Iris pigment epithelial cell (primary cell): ENCODE measurements at places on chromosomes 2 and 18.

GRCh38 chr2:3517948-3518495 is 1.3 kb downstream of the ADI1 start:
- no peak for DNase-seq

DNA sequence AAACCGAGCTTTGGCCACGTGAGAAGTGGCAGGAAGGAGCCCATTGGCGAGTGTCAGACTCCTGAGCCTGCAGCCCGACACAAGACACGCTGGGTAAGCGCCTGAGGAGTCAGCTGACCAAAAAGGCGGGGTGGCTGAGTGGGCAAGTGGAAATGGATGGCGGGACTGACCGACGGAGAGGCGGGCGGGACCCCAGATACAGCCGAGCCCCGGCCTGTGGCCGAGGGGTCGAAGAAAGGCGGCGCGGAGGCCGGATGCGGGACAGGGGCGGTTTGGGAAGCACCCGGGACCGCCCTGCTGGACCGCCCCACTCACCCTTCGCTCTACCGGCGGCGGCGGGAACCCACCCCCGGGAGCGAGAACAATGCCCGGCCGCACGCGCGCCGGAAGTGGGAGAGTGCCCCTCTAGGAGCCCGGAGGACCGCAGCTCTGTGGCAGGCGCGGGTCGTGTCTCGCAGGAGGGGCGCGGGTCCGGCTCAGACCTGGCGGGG is 22.8 kb downstream of the ZSCAN30 start:
- peak; percentile 68 for DNase-seq

DNA sequence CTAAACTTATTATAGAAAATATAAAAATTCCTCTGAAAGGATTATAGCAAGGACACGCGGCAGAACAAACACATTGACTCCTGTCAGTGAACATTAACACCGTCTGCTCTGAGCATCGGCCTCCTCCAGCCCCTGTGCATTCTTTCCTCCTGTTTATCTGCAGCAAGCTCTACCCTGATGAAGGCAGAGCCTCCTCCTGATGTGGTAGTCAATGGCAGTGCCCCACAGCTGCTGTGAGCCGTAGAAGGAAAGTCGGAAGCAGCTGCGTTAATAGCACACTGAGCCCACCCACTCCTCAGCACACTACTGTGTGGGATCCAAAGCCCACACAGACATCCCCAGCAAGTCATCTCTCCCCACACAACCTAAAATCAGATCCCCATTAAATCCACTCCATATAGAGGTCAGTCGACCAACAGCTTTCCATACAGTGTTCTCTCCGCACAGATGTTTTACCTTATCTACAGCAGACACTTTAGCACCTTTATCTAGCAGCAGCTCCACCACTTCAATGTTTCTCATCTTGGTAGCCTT is 41.0 kb downstream of the KIDINS220 start:
- DNase-seq, result no peak

- DNase-seq, result peak; percentile 9
Observed at GRCh38 chr18:11279461-11279860, 130.1 kb upstream of the PIEZO2 start.

DNA sequence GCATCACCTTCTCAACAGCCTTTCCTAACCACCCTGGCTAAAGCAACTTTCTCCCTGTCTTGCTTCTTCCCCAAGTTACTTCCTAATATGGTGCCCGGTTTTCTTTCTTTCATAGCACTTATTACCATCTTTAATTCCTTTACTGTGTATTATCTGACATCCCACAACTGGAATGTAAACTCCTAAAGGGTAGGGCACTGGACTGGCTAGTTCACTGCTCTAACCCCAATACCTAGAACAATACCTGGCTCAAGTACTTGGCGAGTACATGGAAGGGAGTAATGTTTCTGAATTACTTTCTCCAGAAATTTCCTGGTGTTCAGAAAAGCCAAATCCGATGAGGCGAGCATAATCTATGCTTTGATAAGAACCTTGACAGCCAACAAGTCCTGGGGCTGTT is 22.7 kb upstream of the RNF103 start:
- DNase-seq, result no peak

DNA sequence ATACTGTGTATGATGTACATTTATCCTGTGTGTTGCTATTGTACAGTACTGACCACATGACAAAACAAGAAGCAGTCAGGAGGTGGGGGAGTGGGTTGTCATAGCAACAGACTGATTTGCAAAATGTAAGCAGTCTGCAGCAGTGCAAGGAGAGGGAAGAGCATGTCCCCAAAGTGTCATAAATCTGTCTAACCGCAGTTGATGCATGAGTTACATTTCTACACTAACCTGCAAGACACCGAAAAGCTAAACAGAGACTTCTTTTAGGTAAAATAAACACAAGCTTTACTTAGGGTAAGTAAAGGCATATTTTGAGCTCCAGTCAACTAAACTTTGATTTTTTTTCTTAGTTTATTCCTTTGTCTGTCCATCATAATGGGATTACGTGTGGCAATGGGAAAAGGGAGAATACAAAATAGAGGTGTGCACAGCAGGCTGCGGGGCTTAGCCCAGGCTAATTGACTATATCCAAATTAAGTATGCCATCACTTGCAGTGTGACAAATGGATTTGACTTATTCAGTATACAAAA is 134.5 kb downstream of the MEIS1 start:
- DNase-seq, result no peak

DNA sequence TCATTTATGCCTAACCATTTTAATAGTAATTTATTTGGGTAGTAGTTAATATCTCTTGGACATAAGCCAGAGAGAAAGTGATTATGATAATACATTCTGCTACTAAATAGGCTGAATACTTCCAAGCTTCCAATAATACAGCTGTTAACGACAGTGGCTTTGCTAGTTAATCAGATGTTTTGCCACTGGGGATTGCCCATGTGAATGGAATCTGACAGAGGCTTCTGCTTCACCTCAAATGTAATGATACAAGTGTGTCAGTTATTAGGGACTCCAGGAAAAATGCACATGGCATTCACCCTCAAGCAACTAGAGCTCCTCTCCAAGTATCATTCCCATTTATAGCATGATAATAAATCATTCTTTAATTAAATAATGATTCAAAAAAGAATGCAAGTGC is 185.0 kb upstream of the TMEFF2 start:
- no peak for DNase-seq

DNA sequence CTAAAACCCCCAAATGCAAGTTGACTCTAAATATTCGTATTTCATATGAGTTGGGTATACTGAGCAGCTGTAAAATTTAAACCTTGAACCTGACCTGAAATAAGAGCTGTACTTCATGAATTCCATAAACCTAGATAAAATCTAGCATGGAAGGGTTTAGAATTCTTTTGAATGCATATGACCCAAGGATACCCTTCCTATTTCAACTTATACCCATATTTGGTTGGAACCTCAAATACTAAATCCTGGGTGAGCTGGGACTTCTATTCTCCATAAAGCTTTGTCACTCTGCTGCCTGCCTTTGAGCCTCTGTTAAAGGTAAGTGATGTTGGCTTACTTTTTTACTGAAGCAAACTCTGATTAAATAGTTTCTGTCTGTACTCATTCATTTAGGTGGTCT is 994.6 kb downstream of the SUCLG1 start:
- DNase-seq, result no peak

DNA sequence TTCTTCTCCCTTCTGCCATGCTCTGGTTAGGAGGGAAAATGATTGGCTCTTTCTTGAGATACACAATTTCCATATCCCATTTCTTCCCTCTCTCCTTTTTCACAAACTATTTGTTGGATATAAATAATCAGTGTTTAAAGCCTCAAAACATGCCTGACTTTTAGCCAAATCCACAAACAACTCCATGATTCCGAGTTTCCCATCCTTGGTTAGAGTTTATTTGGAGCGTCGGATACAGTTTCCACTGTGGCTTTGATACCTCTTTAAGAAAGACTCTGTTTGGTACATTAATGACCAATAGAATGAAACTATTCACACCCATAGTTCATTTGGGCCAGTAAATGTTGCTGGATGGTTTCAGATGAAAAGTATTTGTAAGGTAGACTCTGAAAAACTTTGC is 5.9 kb upstream of the FHL2 start:
- no peak for DNase-seq

GRCh38 chr2:182444170-182444569 is 17.3 kb upstream of the PDE1A start:
- DNase-seq, result no peak

- DNase-seq, result no peak
Observed at GRCh38 chr2:18441583-18441982, 118.9 kb downstream of the RDH14 start.

- DNase-seq, result no peak
Observed at GRCh38 chr2:144518748-144519596, 947 bp downstream of the ZEB2 start.

DNA sequence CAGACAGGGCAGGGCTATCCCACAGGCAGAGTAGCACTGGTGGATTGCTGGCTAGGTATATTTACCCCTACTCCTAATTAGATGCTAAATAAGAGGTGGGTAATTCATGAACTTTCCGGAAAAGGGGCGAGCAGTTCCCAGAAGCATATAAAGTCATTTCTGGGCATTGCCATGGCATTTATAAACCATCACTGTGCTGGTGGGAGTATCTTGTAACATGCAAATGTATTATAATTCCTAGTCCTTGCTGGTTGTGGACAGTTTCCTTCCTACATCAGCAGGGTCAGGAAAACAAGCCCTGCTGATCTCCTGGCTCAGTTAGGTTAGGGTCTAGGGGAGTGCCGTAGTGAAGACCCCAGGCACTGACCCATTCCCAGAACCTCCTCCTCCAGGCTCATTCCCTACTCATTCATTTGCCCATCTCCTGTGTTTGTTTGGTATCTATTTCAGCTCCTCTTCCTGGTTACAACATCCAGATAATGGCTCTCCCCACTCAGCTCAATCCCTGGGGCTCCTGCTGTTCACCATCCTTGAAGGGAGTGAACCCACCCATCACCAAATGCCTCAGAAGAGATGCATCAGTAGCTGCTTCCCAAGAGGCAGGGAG is 282.7 kb downstream of the SRBD1 start:
- DNase-seq, result no peak

DNA sequence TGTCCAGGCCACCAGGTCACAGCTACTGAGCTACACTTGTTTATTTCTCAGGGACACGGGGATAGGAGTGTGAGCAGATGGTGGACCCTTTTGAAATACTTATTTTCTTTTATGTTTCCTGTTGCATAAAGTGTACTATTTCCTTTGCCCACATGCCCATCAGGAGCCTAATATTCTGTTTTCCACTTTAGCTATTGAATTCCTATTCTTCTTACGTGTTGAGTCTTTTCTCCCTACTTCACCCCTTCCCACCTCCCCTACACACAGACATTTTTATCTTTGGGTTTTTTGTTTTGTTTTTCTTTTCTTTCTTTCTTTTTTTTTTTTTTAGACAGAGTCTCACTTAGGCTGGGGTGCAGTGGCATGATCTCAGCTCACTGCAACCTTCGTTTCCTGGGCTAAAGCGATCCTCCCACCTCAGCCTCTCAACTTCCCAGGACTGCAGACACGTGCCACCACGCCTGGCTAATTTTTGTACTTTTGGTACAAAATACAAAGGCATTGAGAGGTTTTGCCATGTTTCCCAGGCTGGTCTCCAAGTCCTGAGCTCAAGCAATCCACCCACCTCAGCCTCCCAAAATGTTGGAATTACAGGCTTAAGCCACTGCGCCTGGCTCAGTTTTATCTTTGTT is 5.2 kb upstream of the GPR55 start:
- no peak for DNase-seq

DNA sequence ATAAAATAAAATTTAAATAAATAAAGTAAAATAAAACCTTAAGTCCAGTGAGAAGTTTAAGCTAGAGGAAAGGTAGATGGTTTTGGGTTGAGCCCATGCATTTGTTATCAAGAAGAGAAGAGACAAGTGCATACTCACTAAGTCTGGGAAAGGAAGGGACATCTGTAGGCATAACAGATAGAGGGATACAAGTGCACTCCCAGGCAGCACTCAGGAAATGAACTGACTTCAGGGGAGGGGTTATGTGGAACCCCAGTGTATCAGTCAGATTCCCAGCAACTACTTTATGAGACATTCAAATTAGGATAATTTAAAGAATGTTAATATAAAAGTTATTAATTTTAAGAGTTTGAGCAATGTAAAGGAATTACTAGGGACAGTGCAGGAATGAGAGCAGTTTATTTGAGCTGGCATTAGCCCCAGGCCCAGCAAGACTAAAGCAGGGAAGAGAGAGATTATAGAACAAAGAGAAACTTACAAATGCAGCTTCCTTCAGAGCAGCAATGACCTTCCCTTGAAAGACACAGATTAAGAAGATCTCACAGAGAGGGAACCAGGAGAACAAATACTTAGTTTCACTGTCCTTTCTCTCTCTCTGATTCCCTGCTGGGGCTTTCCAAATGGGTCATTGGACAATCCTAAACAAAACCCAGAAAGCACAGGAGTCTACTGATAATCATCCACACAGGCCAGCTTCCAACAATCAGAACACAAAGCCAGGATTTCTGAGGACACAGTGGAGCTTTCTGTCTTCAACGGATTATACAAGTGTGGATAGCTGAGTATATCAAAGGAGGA is 109.7 kb downstream of the ERBB4 start:
- DNase-seq, result no peak

- no peak for DNase-seq
Observed at GRCh38 chr2:219133976-219134375, 26.6 kb downstream of the NHEJ1 start.

- DNase-seq, result no peak
Observed at GRCh38 chr2:69168144-69168813, 155.3 kb downstream of the ANTXR1 start.

DNA sequence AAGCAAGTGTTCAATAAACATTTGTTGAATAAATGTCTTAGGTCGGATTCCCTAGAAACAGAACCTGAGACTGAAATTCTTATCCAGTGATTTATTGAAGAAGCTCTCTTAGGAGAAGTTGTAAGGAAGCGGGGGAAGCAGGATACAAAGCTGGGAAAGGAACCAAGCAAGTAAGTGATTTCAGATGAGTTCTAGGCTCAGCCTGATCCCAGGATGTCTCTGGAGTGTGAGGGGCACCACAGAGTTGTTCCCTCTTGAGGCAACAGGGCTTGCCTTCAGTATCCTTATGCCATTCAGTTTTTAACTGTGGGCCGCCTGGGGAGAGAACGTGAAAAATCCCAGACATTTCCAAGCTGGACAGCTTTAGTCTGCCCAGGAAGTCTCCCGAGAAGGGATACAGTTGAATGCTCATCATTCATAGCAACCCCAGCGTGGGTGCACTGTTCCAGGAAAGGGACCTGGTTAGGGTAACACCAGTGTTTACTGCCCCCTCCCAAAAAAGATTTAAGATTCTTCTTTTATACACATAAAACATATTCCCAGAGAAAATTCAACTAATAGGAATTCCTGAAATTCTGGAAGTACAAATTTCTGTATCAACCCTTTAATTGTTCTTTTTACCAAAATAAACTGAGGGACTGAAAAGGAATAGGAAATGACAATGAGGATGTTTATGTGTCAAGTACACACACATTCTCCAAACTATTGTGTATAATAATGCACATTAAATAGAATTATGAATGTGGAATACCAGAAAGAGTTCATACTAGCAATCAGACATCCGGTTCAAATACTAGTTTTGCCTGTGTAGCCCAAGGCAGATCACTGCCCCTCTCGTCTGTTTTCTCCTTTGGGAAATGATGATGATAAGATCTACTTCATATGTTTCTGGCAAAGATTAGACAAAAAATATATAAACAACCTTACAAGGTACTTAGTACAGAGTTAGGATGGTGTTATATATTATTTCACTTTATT is 592.1 kb upstream of the CDH2 start:
- DNase-seq, result no peak
